ENCODE measurements at places on chromosomes 3 and 15.
A peak's percentile ranks its signal among the peaks of the same experiment; 100 is the strongest.

GRCh38 chr3:196620161-196620604 is 19.3 kb upstream of the NRROS start:
- no peaks in the 10 kb centered on the region for H3K36me3 ChIP-seq
- no peak overlapping the region for H3K4me3 ChIP-seq
- no peaks in the 10 kb centered on the region for H3K27me3 ChIP-seq
- no peak overlapping the region for H3K27ac ChIP-seq

- peaks cover 52% of the 10 kb centered on the region for H3K27me3 ChIP-seq
- H3K27ac ChIP-seq = no peak overlapping the region
- H3K36me3 ChIP-seq = no peaks in the 10 kb centered on the region
Measured at GRCh38 chr15:47186075-47186474, 531.2 kb upstream of the SEMA6D start.

DNA sequence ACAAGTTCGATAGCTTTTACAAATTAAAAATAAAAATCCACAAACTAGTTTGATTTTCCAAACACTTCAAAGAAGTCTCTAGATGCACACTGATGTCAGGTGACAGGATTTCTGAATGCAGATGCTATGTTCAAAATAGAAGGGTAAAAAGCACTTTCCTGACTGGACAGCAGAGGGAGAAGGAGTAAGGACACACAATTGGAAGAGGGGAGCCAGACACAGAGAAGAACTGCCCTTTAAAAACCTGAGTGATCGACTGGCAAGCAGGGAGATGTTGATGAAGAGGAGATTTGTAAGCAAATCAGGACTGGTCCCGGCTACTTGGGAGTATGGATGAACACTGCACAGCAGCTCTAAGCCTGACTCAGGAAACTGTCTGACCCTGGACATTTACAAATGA is 612.8 kb downstream of the MAGI1 start:
- no peak overlapping the region for H3K4me3 ChIP-seq
- peaks cover 35% of the 10 kb centered on the region for H3K36me3 ChIP-seq
- no peaks in the 10 kb centered on the region for H3K27me3 ChIP-seq
- no peak for DNase-seq
- H3K4me1 ChIP-seq = no peaks in the 10 kb centered on the region

DNA sequence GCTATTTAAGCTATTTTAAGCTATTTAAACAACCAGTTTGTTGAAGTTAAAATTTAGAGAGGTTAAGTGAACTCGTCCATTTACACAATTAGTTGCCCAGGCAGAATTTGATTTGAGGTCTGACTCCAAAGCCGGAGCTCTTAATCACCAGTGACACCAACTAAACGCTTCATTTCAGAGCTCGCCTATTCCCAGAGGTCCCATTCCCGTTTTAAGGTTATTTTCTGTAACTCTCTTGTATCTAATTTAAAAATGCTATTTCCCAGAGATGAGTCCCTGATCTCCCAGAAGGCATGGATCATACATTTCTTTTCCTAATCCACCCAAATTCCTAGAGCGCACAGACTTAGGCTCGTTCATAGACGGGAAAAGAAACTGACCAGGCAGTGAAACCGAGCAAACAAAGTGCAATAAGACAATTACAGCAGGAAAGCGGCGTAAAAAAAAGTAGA is 904 bp upstream of the MCTP2 start:
- peaks cover 7% of the 10 kb centered on the region for H3K4me1 ChIP-seq
- no peak for DNase-seq

DNA sequence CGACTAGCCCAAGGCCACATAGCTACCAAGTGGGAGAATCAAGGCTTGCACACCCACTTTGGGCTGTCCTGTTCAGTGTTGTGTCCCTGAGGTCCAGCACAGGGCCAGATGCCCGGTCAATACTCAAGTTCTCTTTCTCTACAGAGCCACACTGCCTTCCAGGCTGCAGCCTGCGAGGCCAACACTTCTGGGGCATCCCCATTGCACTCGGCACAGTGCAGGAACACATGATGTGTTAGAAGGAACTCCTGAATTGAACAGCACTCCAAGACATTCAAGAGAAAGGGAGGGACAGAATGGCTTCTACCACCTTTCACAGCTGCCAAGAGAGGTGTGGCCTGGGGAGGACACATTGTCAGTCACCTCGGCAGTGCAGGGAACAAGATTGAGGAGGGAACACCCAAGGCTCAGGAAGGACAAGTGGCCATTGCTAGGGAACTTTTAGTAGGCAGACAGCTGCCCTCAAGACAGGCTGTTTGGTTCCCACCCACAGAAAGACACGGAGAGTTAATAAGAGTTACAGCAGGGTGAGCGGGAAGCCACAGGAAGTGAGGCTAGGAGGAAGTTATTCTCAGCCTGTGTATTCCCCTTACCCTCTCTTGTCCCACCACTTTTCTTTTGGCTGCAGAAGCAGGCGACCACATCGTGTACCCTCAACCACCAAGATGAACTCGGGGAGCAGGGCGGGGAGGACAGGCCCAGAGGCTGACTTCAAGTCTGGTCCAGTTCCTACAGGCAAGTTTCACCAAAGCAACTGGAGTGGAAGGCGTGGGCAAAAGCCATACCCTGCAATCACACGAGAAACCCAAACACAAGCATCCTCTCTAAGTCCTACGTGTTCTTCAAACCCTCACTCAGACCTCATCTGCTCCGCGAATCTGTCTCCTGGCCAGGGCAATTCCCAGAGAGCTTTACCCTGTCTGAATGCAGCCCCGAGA is 69.4 kb downstream of the SRGAP3 start:
- no peak for DNase-seq
- H3K27ac ChIP-seq = no peak overlapping the region
- H3K4me1 ChIP-seq = peaks cover 48% of the 10 kb centered on the region
- no peak overlapping the region for H3K4me3 ChIP-seq
- no peaks in the 10 kb centered on the region for H3K27me3 ChIP-seq

GRCh38 chr3:69718866-69719586 is 20.2 kb upstream of the MITF start:
- DNase-seq = no peak
- H3K4me1 ChIP-seq = peaks cover 10% of the 10 kb centered on the region
- H3K27ac ChIP-seq = no peak overlapping the region
- no peaks in the 10 kb centered on the region for H3K36me3 ChIP-seq

GRCh38 chr3:176978441-176978840 is 218.8 kb downstream of the TBL1XR1 start:
- peak overlapping the region; percentile 35 for H3K27ac ChIP-seq
- no peaks in the 10 kb centered on the region for H3K36me3 ChIP-seq
- DNase-seq = no peak
- no peaks in the 10 kb centered on the region for H3K27me3 ChIP-seq
- H3K4me3 ChIP-seq = no peak overlapping the region

GRCh38 chr15:98840053-98840452 is 167.5 kb downstream of the PGPEP1L start:
- no peak overlapping the region for H3K4me3 ChIP-seq

DNA sequence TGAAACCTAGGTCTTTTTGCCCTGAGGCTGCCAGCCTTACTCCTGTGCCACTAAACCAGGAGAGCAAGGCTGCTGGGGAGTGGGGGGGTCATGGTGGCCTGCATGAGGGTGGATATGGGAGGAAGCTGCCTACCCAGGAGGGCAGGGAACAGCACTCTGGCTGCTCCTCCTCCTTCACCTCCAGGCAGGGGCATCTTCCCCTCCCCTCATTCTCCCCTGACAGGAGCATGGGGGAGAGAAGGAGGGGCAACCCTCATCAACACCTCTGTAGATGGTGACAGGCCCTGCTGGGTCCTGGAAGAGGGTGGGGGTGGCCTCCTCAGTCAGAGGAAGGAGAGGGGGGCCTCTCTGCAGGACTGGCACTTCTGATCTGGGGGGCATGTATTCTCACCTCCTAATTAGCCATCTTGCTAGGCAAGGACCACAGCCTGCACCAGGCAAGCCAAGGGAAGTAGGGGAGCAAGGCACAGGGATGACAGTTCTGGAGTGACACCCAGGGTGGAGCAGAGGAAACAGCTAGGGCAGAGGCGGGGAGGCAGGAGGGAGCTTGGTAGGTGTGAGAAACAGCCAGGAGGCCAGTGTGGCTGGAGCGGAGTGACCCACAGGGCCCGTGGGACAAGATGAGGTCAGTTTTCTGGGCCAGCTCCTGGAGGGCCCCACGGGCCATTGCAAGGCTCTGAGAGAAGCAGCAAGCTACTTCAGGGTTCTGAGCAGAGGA is 4.9 kb downstream of the CCDC33 start:
- no peak overlapping the region for H3K4me3 ChIP-seq
- H3K4me1 ChIP-seq = peaks cover 40% of the 10 kb centered on the region
- H3K36me3 ChIP-seq = no peaks in the 10 kb centered on the region
- DNase-seq = no peak

DNA sequence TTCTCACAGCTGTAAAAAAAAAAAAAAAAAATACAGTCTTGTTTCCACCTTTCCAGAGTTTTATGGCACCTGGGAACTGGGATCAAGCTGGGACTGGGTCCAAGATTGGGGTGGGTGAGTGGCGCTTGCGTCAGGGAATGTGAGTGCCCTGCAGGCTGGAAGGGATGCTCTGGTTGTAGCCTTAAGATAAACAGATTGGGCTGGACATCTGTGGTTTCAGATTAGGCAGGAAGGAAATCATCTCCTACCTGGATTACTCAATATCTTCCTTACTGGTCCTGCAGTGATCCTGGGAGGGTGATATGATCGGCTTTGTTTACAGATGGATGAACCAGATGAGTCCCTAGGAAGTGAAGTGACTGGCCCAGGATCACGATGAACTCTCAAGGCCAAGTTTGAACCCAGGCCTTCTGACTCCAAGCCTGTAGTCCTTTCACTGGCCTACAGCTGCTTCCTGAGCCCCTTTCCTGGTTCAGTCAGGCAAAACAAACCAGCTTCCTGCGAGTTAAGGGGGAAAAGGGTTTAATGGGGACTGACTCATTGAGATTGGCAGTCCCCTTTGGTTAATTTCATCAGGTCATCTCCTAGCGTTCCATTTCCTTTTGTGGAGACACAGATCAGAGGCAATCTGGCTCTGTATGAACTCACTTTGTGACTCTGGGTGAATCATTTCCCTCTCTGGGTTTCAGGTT is 179.8 kb downstream of the THSD4 start:
- peak overlapping the region; percentile 99 for H3K27ac ChIP-seq
- H3K36me3 ChIP-seq = peaks cover 9% of the 10 kb centered on the region
- no peak for DNase-seq

DNA sequence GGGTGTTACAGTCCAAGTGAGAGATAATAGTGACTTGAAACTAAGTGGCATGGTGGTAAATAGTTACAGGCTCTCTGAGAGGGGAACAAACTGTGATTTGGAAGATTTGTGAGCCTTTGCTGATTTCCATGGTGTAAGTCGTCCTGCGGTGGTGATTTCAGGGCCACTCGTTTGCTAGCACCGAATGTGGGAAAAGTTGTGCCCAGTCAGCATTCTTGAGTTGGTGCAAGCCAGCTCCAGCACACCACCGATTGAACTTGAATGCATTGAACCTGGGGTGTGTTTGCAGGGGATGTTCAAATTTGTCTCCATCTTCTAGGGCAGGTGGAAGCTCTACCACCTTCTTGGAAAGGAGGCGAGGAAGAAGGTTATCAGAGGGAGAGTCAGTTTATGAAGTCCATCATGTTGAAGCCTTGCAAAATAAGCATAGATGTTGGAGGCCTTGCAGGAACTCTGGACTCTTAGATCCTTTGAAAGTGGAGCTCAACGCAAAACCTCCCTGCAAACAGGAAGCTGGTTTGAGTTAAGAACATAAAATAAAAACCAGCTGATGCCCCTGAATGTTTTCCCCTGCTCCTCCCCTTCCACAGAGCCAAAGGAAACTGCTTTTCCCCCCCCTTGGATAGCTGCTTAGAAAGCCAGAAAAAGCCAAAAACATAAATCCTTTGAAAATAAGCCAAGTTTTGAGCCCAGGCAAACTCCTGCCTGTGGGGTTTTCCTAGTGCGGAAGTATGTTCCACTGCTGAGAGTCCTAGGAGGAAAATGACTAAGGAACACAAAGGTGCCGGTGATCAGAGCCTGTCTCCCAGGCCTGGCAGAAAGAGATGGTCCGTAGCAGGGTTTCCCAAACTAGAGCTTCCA is 21.9 kb downstream of the MAPKBP1 start:
- peaks cover 10% of the 10 kb centered on the region for H3K36me3 ChIP-seq
- H3K27ac ChIP-seq = peak overlapping the region; percentile 72
- H3K27me3 ChIP-seq = no peaks in the 10 kb centered on the region
- peak overlapping the region; percentile 66 for H3K4me3 ChIP-seq

DNA sequence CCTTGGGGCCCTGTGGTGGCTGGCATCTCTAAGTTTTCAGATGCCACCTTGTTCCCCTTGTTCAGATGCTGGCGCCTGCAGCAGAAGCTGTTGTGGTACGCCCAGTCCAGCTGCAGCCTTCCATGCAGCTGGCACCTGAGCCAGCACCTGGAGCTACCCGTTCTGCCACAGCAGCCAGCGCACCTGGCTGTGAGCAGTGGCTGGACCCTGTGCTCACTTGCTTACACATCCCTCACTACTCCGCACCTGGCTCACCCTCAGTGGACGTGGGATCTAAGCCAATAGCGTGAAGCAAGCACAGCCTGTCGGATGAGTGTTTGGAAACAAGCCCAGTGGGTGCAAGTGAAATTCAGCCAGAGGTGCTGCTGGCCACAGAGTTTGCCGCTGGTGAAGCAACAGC is 607.5 kb upstream of the BCHE start:
- no peaks in the 10 kb centered on the region for H3K36me3 ChIP-seq
- no peak overlapping the region for H3K4me3 ChIP-seq
- H3K27me3 ChIP-seq = no peaks in the 10 kb centered on the region
- H3K27ac ChIP-seq = no peak overlapping the region

GRCh38 chr3:3503411-3503810 is 295.8 kb upstream of the LRRN1 start:
- peaks cover 20% of the 10 kb centered on the region for H3K4me1 ChIP-seq
- peak overlapping the region; percentile 14 for H3K4me3 ChIP-seq
- DNase-seq = no peak
- H3K27me3 ChIP-seq = peaks cover 2% of the 10 kb centered on the region
- H3K36me3 ChIP-seq = peaks cover 5% of the 10 kb centered on the region

DNA sequence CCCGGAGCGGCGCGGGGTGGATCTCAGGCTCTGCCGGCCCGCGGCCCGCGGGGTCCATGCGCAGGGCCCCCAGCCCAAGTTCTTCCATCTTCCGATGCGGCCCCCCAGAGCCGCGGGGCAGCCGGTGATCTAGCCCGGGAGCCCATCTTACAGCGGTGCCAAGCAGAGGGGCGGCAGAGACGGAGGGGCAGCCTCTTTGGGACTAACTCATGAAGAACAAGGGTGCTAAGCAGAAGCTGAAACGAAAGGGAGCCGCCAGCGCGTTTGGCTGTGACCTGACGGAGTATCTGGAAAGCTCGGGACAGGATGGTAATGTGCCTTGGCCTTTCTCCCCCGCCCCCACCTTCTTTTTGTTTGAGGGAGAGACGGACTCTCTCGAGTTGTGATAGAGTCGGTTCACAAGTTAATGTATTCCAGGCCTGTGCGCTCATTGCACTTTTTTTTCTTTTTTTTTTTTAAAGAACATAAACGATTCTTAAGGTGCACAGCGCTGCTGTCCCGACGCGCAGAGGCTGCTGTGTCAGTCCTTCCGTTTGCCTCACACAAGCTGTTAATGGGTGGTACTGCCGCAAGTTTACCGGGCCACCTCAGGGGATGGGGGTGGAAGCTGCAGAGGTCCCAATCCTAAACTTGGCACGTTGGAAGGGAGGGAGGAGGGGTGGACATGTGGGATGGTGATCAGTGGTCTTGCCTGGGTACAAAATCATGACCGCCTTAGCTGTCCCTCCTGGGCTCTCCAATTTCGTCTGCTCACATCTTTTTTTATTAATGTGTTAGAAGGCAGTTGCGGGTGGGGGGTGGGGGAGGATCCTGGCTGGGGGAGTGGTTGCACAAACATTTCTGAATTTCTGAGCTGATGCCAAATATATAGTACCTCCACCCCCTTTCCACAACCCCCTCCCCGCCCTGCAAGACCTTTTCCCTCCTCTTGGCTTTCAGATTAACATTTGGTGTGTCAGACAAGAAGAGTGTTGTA is 801 bp downstream of the ARHGAP31 start:
- peak overlapping the region; percentile 91 for H3K4me3 ChIP-seq
- H3K4me1 ChIP-seq = peaks cover 37% of the 10 kb centered on the region
- H3K36me3 ChIP-seq = no peaks in the 10 kb centered on the region
- peak overlapping the region; percentile 83 for H3K27ac ChIP-seq
- no peak for DNase-seq
